ENCODE measurements at places on chromosomes 3 and 15. TPM values are rescaled to one million over a fixed set of nuclear protein-coding genes. Genes with fewer than 3 reads are reported as not detected.

- DNase-seq = no peak
Observed at GRCh38 chr3:86740751-86741150, 250.2 kb downstream of the VGLL3 start.

SFMBT1 gene
- total RNA-seq = 1.8 TPM

GRCh38 chr3:46490338-46491084, 7.3 kb upstream of the RTP3 start:
- DNase-seq = no peak

KY gene
- total RNA-seq = under 0.01 TPM

GRCh38 chr3:123584284-123584987, 417 bp downstream of the HACD2 start:
- DNase-seq = no peak

GRCh38 chr3:11996480-11996879, 7.7 kb upstream of the SYN2 start:
- DNase-seq = no peak

ZNF501 gene
- total RNA-seq = 1.7 TPM

KCNMB3 gene
- 1.2 TPM for total RNA-seq

DNA sequence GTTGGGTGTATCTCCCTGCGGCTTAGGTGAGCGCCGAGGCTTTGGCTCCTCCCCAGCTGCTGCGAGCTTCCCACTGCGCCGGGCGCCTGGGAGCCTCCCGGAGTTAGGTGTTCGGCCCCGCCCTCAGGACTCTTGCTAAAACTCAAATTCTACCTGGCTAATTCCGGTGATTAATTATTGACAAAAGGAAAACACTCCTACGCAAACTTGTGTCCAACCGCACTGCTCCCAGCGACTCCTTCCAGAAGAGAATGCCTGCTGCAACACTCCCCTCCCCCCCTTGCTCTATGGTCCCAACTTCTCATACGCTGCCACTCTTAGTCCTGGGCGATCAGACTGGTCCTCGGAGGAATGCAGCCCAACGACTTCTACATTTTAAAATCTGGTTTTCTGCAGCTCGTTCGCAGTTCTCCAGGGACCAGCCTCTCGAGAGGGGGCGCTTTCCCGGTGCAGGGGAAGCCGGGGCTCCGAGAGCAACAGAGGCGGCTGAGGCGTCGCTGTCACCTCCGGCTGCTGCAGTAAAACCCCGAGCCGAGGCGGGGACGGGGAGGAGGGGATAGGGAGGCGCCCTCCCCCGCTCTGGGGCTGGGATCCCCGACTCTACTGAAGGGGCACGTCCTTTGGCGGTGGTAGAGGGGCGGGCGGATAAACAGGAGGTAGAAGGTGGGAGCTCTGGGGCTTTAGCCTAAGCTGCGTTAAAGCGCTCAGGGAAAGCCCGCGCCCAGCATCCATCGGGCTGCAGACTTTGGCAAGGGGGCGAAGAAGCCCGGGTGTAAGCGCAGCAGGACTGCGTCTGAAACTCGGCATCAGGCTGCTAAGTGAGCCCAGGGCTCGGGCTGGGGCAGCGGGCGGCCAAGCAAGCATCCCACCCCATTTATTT, at the start of gene SPTSSB:
Gene SPTSSB, minus strand, starts transcription at position 77 of the 880 bp plus-strand sequence. CDS start 25,194 bp downstream, outside the sequence.
- DNase-seq = no peak

GRCh38 chr3:64803469-64803868, 115.7 kb upstream of the ADAMTS9 start:
- no peak for DNase-seq

- DNase-seq = no peak
Observed at GRCh38 chr3:115989684-115990421, 366.5 kb downstream of the GAP43 start.

DNA sequence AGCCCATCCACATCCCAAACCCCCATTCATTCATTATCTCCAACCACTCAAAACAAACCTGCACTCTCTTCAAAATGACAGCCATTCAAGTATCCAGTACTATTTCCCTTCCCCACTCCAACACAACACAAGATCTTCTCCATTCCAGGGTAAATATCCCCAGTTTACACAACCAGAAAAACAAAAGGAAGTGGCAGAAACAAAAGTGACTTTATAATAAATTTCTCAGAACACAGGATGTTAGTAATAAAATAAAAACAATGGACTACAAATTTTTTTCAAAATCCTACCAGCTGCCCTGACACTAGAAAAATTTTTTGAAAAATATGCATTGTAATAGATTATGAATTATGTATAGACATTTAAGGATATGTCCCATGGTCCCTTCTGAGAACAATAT, 14.2 kb downstream of the CPA3 start:
- no peak for DNase-seq

GRCh38 chr3:39192490-39193092, at the start of gene XIRP1:
Gene XIRP1 (minus strand): TSS chr3:39192595. CDS start chr3:39189445, 3,150 bp downstream.
- no peak for DNase-seq

DNA sequence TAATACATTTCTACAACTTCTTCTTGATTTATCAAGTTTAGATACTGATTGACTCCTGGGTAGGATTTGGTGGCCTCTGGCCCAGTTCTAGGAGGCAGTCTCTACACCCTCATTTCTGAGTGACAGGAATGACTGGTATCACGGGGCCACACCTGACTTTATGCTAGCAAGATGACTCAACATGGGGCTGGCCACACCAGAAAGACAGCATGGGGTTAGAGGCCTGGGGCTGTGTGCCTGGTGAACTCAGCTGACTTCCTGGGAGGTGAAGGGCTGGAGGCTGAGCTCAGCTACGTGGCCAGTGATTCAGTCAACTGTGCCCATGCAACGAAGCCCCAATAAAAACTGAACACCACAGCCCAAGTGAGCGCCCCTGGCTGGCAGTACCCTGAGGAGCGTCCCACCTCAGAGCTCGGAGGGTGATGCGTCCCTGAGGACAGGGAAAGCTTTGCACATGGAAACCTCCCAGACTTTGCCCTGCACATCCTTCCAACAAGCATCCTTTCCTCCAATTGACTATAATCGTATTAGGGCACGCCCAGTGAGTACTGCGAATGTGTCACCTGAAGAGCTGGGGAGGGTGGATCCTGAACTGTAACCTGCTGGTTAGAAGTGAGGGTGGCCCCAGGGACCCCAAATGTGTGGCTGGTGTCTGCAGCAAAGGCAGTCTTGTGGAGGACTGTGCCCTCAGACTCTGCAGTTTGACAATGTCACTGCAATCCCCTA, 57.2 kb downstream of the NIPA2 start:
- DNase-seq = peak; percentile 81

- no peak for DNase-seq
Observed at GRCh38 chr3:147428754-147429153, 19.6 kb downstream of the ZIC1 start.

DNA sequence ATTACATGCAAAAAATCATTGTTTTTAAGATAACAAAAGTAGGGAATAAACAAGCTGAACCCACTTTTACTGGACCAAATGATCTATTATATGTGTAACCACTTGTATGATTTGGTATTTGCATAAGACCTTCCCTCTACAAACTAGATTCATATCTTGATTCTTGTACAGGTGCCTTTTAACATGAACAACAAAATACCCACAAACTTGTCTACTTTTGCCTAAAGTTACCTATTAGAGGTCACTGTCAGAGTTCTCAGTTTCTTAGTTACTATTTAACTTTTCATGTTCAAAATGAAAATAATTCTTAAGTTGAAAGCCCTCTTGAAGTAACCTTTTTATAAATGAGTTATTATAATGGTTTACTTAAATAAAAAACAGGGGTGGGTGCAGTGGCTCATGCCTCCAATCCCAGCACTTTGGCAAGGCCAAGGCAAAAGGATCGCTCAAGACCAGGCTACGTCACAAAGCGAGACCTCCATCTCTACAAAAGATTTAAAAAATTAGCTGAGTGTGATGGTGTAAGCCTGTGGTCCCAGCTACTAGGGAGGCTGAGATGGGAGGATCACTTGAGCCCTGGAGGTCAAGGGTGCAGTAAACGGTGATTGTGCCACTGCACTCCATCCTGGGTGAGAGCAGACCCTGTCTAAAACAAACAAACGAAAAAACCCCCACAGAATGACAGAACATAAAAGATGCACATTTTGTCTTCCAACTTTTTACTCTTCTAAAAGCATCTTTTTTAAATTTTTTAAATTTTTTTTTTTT, 16.0 kb downstream of the ACTR8 start:
- DNase-seq = no peak

- DNase-seq = no peak
Observed at GRCh38 chr3:108486941-108487340, 23.5 kb downstream of the MYH15 start.

GRCh38 chr15:45573961-45574629, 13.1 kb upstream of the BLOC1S6 start:
- no peak for DNase-seq

PAK6 gene
- total RNA-seq = 4.5 TPM

- DNase-seq = no peak
Observed at GRCh38 chr3:113163152-113163551, 48.2 kb upstream of the BOC start.

MCF2L2 gene
- 0.87 TPM for total RNA-seq

DNA sequence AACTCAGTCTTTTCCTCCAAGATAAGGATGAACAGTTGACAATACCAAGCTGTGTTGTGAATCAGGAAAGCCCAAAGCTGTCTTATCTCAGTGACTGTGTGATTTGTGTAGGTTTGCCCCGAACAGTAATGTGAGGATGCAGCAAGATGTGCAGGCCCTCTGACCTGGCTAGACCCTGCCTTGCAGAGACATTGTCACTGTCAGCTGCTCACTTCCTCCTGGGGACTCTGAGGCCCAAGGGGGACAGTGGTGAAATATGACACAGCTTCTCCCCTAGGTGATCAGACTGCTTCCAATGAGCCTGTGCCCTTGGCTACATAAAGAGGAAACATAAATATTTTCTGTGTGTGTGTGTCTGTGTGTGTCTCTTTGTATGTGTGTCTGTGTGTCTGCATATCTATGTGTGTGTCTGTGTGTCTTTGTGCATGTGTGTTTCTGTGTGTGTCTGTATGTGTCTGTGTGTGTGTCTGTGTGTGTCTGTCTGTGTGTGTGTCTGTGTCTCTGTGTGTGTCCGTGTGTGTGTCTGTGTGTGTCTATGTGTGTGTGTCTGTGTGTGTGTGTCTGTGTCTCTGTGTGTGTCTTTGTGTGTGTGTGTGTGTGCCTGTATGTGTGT, 21.7 kb downstream of the LRRK1 start:
- DNase-seq = no peak

TGM5 gene
- not detected for total RNA-seq

GRCh38 chr3:95177096-95177495, 1114.2 kb downstream of the NSUN3 start:
- no peak for DNase-seq

GRCh38 chr3:111936967-111937366, 41.9 kb upstream of the ABHD10 start:
- no peak for DNase-seq

- DNase-seq = no peak
Observed at GRCh38 chr3:51585197-51585596, 46.7 kb downstream of the RAD54L2 start.

GRCh38 chr3:79729096-79729495, 38.7 kb downstream of the ROBO1 start:
- peak; percentile 2 for DNase-seq

DNA sequence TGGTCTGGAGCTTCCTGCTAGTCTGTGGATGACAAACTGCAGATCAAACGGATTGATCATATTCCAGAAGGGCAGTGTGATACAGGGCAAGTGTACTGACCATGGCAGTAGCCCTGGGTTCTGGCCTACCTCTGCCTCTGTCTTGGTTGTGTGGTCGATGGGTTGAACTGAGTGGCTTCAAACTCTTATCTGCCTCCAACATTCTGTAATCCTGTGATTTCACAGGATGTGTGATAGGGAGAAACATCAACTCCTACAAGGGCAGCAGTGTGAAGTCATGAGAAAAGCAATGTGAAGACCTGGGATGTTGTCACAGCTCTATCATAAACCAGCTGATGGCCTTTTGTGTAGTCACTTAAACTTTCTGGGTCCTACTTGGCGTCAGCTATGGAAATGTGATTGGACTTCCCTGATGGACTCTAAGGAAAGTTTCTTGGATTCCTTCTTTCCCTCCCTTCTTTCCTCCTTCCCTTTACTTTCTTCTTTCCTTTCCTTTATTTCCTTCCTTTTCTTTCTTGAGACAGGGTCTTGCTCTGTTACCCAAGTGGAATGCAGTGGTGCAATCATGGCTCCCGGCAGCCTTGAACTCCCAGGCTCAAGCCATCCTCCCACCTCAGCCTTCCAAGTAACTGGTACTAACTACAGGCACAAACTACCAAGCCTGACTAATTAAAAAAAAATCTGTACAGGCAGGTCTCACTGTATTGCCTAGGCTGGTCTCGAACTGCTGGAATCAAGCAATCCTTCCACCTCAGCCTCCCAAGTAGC, 114.8 kb downstream of the BBX start:
- DNase-seq = peak; percentile 61

LRRC58 gene
- 21.0 TPM for total RNA-seq

ZNF197 gene
- total RNA-seq = 7.3 TPM

- DNase-seq = no peak
Observed at GRCh38 chr3:49591615-49592014, 37.3 kb downstream of the BSN start.

- no peak for DNase-seq
Observed at GRCh38 chr3:177982034-177982433, 554.2 kb upstream of the KCNMB2 start.

CPLX3 gene
- total RNA-seq = not detected

- no peak for DNase-seq
Observed at GRCh38 chr3:41075975-41076374, 123.3 kb upstream of the CTNNB1 start.

GRCh38 chr3:15896500-15896899, 98.7 kb upstream of the ANKRD28 start:
- no peak for DNase-seq

GRCh38 chr3:167406876-167407492, 26.9 kb upstream of the ZBBX start:
- peak; percentile 48 for DNase-seq

- no peak for DNase-seq
Observed at GRCh38 chr15:59557581-59557980, 54.0 kb upstream of the GCNT3 start.

DNA sequence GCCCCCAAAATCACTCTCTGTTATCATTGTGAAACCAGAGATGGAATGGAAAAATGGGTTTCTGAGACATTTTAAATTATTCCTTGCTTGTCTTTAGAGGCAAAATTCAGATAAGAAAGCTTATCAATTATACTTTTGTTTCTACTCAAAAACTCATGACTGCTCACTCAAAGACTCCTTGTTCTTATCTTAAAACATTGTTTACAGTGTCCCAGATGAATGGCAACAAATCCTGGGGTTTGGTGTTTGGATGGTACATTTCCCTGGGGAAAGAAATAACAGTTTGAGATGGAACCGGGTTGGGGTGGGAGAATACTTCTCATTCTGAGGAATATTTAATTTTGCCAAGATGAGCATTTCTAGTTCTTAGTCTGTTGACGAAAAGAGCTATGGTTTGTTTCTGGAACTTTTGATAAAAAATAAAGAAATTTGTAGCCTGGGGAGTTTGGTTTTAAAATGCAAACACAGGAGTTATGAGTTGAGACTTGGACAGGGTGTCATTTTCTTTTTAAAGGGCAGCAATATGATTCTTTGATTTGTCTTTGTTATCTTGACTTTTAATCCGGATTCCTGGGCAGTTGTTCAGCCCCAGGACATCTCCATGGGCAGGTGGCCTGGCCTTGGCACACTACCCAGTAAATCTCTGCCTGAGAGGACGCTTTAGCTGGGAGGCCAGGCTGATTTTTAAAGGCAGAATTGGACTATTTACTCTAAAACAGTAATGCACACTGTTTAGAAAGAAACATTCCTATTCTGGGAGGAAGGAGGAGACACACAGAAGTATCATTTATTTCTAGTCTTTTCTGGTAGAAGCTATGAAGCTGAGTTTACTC, 32.4 kb downstream of the BTD start:
- DNase-seq = no peak

- no peak for DNase-seq
Observed at GRCh38 chr3:114803042-114803695, 343.9 kb downstream of the ZBTB20 start.

CKMT1A gene
- total RNA-seq = 8.1 TPM
